Right atrium auricular region (tissue), 2 donors: ENCODE measurements at places on chromosomes 2 and 18. TPM values are rescaled to one million over a fixed set of nuclear protein-coding genes. Genes with fewer than 3 reads are reported as not detected.
A peak's percentile ranks its signal among the peaks of the same experiment; 100 is the strongest.

- no peak for DNase-seq
- peak overlapping the region; percentile 75 for H3K27ac ChIP-seq
- no peak overlapping the region for H3K4me3 ChIP-seq
Measured at GRCh38 chr18:23824669-23825068, 135.4 kb downstream of the LAMA3 start.

- H3K27me3 ChIP-seq: no peaks in the 10 kb centered on the region
- no peak for DNase-seq
- no peak overlapping the region for H3K4me3 ChIP-seq
- no peaks in the 10 kb centered on the region for H3K4me1 ChIP-seq
Measured at GRCh38 chr2:102662833-102663232, 43.5 kb downstream of the SLC9A2 start.

GRCh38 chr2:39893616-39894015 lies 114.6 kb upstream of the THUMPD2 start:
- no peaks in the 10 kb centered on the region for H3K27me3 ChIP-seq
- no peak overlapping the region for H3K27ac ChIP-seq
- no peaks in the 10 kb centered on the region for H3K4me1 ChIP-seq
- no peaks in the 10 kb centered on the region for H3K36me3 ChIP-seq
- no peak for DNase-seq

DNA sequence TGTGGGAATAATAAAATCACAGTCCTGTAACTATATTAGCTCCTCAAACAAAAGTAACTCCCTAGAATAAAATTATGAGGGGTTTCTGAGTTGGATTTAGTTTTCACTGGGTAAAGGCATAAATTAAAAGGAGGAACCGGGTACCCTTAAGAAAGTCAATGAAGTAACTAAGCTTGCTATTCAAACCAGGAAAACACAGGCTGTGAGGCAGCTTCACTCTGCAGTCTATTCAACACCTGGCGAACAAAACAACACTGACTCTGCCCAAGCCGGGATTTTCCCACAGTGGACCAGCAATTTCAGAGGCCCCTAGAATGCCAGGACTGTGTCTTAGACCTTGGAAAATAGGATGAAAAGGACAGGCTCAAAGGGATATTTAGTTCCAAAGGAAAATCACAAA lies 24.6 kb upstream of the CREB1 start:
- H3K4me1 ChIP-seq: peaks cover 35% of the 10 kb centered on the region
- H3K27me3 ChIP-seq: no peaks in the 10 kb centered on the region
- no peaks in the 10 kb centered on the region for H3K36me3 ChIP-seq
- no peak overlapping the region for H3K4me3 ChIP-seq
- peak overlapping the region; percentile 82 for H3K27ac ChIP-seq

Gene QPCT
- total RNA-seq: 1.1 TPM

Gene ITGB6
- total RNA-seq: 0.30 TPM
